ENCODE measurements at places on chromosomes 16 and 17.

GRCh38 chr17:61009663-61010062 is 332.0 kb downstream of the BCAS3 start:
- no peak for DNase-seq

GRCh38 chr16:19853132-19853741 is 31.4 kb downstream of the GPRC5B start:
- DNase-seq, result no peak

GRCh38 chr17:49880291-49881053 is 32.6 kb upstream of the TAC4 start:
- DNase-seq, result peak; percentile 58

DNA sequence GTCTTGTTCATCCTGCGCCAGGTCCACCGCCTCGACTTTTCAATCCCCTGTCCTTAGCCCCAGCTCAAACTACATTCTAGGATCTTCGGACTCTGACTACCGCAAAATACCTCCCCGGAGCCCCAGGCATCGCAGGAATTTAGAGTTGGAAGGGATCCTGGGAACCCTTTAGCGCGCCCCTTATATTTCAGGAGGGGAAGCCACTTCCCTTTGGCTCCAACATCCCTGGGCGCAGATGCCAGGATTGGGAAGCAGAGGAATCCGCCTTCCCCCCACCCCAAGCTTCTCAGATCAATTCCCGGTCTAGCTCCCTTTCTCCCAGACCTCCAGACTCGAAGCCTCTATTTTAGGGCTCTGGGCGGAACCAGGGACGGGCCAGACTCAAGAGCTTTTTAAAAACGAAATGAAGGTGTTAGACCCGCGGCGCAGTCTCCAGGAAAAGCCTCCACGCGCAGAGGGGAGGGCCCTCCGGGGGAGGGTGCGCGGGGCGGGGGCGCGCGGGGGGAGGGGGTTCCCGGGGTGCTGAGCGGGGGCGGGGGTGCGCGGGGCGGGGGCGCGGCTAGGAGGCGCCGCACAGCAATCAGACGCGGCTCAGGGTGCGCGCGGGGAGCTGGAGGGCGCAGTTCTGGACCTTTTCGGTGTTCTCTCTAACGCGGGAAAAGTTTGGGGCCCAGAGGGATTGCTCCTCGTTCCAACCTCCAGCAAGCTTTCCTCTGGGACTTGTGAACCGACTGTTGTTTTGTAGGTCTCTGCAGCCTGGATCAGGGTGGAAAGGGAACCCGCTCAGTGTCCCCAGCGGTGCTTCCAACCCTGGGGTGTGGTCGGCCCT is 1.6 kb downstream of the AHSP start:
- DNase-seq, result no peak

GRCh38 chr17:5585836-5586521 is 1.7 kb upstream of the NLRP1 start:
- no peak for DNase-seq

- no peak for DNase-seq
These were observed 85.4 kb downstream of the PPM1E start for GRCh38 chr17:58840820-58841612.

- no peak for DNase-seq
These were observed 77.1 kb downstream of the WWP2 start for GRCh38 chr16:69839240-69839688.

- DNase-seq, result no peak
These were observed 185.3 kb downstream of the AATF start for GRCh38 chr17:37134050-37134449.

GRCh38 chr16:67884684-67885083 is at the start of gene NRN1L:
Gene NRN1L (plus strand): TSS chr16:67884885. CDS start chr16:67884904, 19 bp downstream.
- DNase-seq, result peak; percentile 90

- DNase-seq, result no peak
These were observed 31.8 kb upstream of the PRM1 start for GRCh38 chr16:11312718-11313492.

DNA sequence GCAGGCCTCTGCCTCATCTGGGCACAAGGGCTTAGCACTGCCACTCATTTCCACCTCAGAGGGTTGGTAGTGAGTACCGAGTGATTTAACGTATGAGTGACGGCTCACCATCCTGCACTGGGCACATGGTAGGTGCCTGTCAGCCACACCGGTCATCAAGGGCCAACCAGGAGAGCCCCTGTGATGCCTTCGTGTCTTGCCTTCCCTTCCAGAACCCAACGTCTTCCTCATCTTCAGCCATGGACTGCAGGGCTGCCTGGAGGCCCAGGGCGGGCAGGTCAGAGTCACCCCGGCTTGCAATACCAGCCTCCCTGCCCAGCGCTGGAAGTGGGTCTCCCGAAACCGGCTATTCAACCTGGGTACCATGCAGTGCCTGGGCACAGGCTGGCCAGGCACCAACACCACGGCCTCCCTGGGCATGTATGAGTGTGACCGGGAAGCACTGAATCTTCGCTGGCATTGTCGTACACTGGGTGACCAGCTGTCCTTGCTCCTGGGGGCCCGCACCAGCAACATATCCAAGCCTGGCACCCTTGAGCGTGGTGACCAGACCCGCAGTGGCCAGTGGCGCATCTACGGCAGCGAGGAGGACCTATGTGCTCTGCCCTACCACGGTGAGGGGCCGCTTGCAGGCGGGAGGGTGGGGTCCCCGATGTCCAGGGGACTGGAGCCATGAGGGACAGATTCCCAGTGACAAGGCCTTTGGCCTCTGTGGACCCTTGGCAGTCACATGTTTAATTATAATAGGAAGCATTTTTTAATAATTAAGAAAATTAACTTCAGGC is 37.1 kb downstream of the MRC2 start:
- DNase-seq, result no peak

DNA sequence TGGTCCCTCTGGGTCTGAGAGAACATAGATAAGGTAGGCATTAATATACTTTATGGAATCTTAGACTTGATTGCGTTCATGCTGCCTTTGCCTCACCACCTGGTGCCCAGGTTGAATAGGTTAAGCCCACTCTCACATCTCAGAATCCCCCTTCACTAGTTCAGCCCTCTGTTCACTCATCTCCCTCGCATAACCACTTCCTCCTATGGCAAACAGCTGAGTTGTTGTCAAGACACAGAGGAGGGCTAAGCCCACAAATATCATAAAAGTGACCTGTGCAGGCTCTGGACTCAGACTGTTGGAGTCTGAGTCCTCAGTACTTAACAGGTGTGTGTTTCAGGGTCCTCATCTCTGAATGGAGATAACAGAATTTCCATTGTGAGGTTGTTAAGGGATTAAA is 55.7 kb downstream of the GOSR1 start:
- DNase-seq, result no peak

GRCh38 chr17:65011966-65012365 is 44.6 kb downstream of the GNA13 start:
- no peak for DNase-seq

DNA sequence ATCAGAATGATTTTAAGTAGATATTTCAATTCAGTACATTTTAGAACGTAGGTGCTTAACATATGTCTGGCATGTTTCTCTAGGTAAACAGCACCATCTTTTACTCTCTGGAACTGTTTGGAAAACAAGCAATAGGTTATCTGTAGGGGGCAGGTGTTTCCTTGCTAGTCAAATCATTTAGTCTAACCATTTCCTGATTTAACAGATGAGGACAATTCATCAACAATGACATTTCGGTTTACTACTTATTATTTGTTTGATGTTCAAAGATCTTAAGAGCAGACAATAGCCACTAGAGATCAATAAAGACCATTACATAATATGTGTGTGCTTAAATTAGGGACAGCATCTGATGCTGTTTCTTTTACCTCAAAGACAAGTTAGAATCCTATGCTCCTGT is 173.1 kb downstream of the CEP112 start:
- DNase-seq, result no peak

- no peak for DNase-seq
These were observed 5.9 kb upstream of the SSTR5 start for GRCh38 chr16:1066584-1067172.

DNA sequence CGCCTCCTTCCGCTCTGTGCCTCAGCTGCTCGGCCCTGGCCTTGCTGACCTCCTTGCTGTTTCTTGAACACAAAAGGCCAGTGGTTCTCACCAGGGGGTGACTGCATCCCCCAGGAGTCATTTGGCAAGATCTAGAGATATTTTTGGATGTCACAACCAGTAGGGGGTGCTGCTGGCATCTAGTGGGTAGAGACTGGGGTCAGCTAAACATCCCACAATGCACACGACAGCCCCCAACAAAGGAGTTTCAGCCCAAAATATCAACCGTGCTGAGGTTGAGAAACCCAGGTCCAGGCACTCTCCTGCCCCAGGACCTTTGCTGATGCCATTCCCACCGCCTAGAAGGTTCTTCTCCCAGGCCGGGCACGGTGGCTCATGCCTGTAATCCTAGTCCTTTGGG is 39.7 kb downstream of the ABCC6 start:
- no peak for DNase-seq

GRCh38 chr16:54136276-54136625 is 150.3 kb downstream of the IRX3 start:
- DNase-seq, result no peak

DNA sequence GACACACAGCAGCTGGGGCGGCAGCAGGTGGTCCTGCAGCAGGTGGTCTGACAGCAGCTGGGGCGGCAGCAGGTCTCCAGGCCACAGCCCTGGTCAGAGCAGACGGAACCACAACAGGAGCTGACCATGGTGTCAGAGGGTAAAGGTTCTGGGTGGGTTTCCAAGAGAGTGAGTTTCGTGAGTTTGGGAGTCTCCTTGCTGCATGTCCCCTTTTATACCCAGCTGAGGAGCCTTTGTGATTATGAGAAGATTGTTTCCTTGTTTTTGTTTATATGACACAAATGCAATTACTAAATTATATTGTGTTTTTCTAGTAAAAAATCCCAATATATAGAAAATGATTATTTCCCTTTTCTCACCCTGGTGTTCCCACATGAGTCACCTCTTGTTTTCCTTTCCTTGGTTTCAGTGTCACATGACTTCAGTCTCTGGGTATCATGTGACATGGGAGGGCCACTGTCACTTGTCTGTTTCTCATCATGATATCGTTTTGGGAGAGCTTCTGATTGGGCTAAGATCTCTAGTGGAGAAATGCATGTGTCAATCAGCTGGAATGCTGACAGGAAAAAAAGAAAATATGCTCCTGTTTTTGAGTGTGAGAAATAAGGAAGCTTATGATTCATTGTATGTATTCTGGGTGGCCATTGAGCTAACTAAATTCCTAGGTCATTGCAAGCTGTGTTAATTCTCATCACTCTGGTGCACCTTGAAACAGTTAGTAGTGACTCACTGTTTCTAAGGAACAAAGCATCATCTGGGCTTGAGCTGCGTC is at the start of gene KRTAP4-6:
Gene KRTAP4-6 (minus strand): TSS at position 185 of the 772 bp plus-strand sequence. CDS start 57 bp downstream, at position 128.
- no peak for DNase-seq

GRCh38 chr17:62014526-62014925 is 50.6 kb downstream of the MED13 start:
- DNase-seq, result no peak

- DNase-seq, result no peak
These were observed 1.5 kb downstream of the MRPL10 start for GRCh38 chr17:47829870-47830269.

- DNase-seq, result no peak
These were observed 10.1 kb upstream of the TMEM101 start for GRCh38 chr17:44024853-44025252.

GRCh38 chr17:80901319-80901718 is 90.3 kb upstream of the CHMP6 start:
- DNase-seq, result no peak

DNA sequence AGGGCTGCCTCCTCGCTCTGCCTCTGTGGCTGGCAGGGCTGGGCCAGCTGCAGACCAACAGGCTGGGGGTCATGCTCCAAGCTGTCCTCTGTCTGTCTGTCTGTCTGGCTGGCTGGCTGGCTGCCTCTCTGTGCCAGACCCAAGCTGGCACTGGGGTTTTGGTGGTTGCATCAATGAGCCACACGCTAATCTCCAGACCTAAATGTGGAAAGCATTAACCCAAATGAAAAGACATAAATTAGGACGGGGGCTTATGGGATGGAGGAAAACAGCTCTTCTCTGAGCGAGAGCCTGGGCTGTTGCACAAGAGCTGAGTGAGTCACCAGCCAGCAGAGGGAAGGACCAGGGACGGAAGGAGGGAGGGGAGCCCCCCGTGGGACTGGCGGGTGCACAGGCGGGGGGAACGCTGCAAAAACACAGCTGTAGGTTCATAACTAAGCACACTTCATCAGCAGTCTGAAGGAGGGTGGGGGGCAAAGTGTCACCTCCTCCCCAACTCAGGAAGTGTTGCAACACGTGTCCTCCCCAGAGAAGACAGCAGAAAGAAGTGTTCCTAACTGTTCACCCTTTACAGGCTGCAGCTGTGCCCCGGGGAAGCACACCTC is 83.4 kb downstream of the GAS7 start:
- peak; percentile 94 for DNase-seq

- no peak for DNase-seq
These were observed 1494.0 kb upstream of the CDH8 start for GRCh38 chr16:63530208-63530607.

DNA sequence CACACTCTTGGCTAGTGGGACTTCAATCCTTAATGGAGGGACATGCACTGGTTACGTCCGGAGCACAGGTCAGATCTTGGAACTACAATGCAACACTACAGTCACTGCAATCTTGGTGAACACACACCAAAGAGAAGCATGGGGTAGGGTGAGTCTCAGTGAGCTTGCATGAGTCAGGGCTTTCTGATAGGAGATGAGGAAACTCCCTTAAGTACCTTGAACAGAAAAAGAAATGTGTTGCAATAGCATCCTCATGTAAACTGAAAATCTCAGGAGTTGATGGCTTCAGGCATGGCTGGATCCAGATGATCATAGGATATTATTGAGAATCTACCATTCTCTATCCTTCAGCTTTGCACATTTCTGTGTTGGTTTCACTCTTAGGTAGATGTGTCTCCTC is 54.1 kb downstream of the CES1 start:
- no peak for DNase-seq

GRCh38 chr16:81830845-81831540 is 51.9 kb downstream of the PLCG2 start:
- no peak for DNase-seq

- no peak for DNase-seq
These were observed 20.6 kb downstream of the ZCCHC14 start for GRCh38 chr16:87472142-87472778.

GRCh38 chr17:42536048-42536371 is at the start of gene NAGLU:
Gene NAGLU (plus strand): TSS chr17:42536241. CDS start chr17:42536273, 32 bp downstream.
- DNase-seq, result peak; percentile 98

DNA sequence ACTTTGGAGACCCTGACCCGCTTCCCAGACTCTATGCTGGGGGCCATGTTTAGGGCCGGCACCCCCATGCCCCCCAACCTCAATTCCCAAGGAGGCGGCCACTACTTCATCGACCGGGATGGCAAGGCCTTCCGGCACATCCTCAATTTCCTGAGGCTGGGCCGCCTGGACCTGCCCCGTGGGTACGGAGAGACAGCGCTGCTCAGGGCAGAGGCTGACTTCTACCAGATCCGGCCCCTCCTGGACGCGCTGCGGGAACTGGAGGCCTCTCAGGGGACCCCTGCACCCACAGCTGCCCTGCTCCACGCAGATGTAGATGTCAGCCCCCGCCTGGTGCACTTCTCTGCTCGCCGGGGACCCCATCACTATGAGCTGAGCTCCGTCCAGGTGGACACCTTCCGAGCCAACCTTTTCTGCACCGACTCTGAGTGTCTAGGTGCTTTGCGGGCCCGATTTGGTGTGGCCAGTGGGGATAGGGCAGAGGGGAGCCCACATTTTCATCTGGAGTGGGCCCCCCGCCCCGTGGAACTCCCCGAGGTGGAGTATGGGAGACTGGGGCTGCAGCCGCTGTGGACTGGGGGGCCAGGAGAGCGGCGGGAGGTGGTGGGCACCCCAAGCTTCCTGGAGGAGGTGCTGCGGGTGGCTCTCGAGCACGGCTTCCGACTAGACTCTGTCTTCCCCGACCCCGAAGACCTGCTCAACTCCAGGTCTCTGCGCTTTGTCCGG is 1.1 kb downstream of the KCTD11 start:
- DNase-seq, result no peak
